ENCODE measurements at places on chromosomes 6 and 20.

DNA sequence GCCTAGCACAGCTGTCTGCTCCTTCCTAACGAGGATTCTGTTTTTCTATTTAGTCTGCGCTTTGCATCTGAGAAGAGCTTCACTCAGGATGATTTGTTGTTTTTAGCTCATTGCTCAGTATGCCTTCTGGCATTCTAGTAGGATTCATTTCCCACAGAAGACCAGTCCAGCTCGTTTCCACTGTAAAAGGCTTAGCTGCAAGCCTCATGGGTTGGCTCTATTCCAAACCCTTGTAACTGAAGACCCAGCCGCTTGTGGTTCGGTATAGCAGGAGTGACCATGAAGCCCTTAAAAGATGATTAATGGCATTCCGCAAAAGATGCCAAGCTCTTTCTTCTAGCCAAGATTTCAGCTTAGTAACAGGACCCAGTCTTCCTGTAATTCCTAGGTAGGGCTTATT is 7.2 kb downstream of the ADGRF1 start:
- no peak for DNase-seq

DNA sequence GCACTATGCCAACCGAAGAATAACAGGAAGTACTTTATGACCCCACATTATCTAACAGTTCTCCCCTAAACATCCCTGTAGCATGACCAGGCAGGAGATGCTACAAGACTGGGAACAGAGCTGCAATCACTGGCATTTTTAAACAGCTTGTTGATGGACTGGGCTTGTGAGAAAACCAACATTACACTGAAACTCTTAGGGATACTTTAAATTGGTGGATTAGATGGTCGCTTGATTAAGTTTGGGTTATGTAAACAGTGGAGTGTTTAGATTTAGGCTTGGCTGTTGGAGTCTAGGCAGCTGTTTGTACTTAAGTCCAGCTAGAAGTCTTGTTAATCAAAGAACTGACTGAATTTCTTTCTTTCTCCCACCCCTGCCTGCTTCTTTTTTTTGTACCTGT is 234.1 kb upstream of the BMP2 start:
- DNase-seq, result no peak

GRCh38 chr6:14274546-14275492 is 157.2 kb downstream of the CD83 start:
- DNase-seq, result no peak

- DNase-seq, result no peak
These were observed 52.2 kb downstream of the ADGB start for GRCh38 chr6:146650799-146651481.

- no peak for DNase-seq
These were observed 58.7 kb downstream of the RALY start for GRCh38 chr20:34052414-34052813.

- no peak for DNase-seq
These were observed 59.0 kb upstream of the EEF1A1 start for GRCh38 chr6:73579851-73580246.

GRCh38 chr20:2883726-2884637 is 10.7 kb downstream of the PTPRA start:
- DNase-seq, result no peak

- DNase-seq, result no peak
These were observed 175.8 kb upstream of the RALGAPA2 start for GRCh38 chr20:20888266-20888656.

DNA sequence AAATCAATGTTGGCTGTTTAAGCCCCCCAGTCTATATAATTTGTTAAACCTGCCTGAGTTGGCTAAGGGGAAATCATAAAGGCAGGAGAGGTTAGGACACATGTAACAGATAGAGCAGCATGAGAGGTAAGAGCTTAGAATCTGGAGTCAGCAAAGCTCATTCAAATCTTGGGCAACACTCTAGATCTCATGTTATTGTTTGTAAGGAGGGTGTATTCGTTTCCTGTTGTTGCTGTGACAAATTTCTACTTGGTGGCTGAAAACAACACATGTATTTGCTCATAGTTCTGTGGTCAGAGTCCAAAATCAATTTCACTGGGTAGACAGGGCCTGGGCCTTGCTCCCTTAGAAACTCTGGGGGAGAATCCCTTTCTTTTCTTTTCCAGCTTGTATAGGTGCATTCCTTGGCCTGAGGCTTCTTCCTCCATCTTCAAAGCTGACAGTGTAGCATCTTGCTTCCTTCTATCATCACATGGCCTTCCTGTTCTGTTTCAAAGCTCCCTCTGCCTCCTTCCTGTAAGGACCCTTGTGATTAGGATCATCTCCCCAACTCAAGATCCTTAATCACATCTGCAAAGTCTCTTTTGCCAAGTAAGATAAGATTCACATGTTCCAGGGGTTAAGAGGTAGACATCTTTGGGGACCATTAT is 4.4 kb downstream of the LY86 start:
- DNase-seq, result no peak

Measured in central memory CD8-positive, alpha-beta T cell (primary cell).